ENCODE measurements at places on chromosomes 2 and 18.

DNA sequence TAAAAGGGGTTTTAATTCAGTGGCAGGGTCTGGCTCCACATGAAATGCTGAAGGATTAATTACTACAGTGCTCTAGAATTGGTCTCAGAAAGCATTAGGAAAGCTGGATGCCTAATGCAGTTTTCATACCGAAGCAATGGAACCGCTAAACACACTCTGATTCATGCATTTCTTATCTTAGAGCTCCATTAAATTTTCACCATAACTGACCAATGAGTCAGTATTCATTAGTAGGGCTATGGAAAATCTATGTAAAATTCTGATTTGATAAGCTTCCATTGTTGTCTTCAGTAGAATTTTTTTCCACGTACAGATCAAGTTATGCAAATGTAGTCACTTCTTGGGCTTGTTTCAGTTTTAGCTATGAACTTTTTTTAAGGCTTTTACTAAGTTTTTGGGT is 359.9 kb downstream of the ARHGAP15 start:
- no peak for DNase-seq

DNA sequence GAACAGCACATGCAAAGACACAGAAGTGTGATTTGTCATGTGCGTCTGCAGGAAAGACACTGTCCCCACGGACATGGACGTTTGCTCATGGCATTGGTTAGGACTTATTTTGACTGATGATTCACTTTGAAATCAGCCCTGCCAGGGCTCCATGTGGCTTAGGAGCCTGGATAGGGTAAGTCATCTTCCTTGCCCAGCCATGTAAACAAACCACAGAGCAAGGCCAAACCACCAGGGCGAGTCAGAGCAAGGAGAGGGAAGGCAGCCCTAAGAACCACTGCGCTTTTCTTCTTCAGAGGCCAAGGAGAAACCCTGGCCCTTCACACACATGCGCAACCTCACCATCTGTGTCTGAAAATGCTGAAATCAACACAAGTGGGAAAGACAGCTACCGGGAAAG is 88.8 kb downstream of the GFPT1 start:
- DNase-seq = no peak

DNA sequence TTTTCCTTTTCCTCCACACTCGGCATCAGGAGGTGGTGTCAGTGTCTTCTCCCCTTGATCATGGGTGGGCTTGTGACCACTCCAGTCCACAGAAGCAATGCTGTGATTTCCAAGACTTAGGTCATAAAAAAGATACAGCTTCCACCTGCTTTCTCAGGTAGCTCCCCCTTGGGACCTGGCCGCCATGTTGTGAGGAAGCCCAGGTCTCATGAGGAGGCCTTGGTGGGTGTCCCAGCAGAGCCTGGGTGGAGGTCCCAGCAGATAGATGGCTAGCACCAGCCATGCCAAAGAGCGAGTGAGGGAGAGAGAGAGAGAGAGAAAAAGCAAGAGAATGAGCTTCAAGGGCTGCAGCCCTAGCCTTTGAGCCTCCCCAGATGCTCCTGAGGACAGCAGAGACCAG is 16.0 kb downstream of the SLC66A2 start:
- DNase-seq = no peak

GRCh38 chr2:165950438-165950837 is 3.1 kb downstream of the TTC21B start:
- no peak for DNase-seq

DNA sequence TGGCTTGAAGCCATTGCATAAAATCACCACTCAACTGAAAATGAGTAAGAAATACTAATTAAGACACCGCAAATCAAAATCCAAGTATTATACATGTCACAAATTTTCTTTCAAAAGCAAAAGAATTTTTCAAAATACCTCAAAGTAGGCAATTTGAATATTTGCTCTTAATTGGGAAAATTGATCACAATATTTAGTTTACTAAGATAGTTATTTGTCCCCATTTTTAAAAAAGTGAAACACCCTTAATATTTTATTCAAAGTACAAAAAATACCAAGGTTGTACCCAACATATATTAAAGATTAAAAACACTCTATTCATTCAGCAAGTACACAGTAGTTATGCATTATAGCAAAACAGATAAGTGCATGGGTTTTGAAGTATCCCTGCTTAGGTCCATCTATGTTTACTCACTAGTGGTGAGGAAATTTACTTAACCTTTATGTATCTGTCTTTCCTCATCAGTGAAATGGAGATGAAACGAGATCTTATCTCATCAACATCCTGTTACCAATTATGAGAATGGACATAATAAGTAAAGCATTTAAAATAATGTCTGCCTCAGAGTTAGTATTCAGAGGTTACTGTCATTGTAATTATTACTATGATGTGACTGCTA is 35.1 kb downstream of the VPS54 start:
- no peak for DNase-seq
